GM20000 (cell line): ENCODE measurements at places on chromosomes 1 and 21.

GRCh38 chr21:37862536-37862935 lies 53.7 kb downstream of the KCNJ6 start:
- peak; percentile 49 for DNase-seq

- peak; percentile 95 for DNase-seq
These were observed at the start of gene CRYZL1 for GRCh38 chr21:33641352-33642026. TSS of gene CRYZL1 (minus strand) at chr21:33641741. CDS start at chr21:33631551, 10,190 bp downstream.

- no peak for DNase-seq
These were observed 52.6 kb downstream of the ZNF644 start for GRCh38 chr1:90969241-90969640.

GRCh38 chr21:46071082-46071481 lies 26.8 kb upstream of the COL6A2 start:
- no peak for DNase-seq

DNA sequence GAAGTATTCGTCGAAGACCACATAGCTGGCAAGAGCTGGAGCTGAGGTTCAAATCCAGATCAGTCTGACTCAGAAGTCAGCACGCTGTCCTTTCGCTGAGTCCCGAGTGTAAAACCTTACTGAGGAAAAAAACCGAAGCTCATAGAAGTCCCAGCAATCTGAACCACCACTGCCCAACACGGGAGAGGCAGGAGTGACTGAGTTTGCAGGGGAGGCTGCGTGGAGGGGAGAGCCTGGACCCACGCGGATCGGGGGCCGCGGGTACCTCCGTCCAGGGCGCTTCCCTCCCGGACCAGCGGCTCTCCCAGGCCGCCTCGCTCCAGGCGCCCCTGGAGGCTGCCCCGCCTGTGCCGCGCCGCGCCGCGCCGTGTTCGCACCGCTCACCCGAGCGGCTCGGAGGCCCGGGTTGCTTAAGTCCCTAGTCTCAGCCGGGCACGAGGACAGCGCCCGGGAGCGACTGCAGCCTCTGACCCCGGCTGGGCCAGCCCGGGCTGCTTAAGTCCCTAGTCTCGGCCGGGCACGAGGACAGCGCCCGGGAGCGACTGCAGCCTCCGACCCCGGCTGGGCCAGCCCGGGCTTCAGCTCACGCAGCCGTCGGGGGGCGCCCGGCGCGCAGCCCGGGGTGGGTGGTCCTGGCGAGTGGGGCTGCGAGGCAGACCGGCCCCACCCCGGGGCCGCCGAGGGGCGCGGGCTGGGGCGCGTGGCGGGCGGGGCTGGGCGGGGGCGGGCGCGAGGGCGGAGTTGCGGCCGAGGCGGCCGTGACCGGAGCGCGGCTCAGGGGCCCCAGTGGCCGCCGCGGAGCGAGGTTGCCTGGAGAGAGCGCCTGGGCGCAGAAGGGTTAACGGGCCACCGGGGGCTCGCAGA lies at the start of gene ADAMTSL4:
Gene ADAMTSL4, plus strand, starts transcription at position 777 of the 864 bp plus-strand sequence. CDS start 2,881 bp downstream, outside the sequence.
- peak; percentile 86 for DNase-seq

DNA sequence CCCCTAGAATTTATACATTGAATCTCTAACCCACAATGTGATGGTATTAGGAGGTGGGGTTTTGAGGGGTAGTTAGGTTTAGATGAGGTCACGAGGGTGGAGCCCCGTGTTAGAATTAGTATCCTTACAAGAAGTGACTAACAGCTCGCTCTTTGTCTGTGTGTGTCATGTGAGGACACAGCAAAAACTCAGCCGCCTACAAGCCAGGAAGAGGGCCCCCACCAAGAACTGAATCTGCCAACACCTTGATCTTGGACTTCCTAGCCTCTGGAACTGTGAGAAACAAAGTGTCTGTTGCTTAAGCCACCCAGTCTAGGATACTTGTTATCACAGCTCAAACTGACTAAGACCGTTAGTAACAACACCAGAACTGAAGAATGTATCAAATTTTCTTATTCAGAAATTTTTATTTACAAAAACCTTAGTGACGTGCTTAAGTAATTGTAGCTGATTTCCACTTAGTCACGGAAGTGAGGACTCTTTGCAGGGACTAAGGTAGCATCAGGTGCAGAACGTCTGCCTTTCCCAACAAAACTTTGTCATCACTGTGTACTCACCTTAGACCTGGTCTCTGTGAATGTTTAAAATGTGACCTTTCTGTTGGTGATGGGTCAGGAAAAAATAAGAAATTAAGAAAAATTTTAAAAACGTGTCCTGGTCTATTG lies 24.5 kb upstream of the LRRC8C start:
- DNase-seq = no peak

DNA sequence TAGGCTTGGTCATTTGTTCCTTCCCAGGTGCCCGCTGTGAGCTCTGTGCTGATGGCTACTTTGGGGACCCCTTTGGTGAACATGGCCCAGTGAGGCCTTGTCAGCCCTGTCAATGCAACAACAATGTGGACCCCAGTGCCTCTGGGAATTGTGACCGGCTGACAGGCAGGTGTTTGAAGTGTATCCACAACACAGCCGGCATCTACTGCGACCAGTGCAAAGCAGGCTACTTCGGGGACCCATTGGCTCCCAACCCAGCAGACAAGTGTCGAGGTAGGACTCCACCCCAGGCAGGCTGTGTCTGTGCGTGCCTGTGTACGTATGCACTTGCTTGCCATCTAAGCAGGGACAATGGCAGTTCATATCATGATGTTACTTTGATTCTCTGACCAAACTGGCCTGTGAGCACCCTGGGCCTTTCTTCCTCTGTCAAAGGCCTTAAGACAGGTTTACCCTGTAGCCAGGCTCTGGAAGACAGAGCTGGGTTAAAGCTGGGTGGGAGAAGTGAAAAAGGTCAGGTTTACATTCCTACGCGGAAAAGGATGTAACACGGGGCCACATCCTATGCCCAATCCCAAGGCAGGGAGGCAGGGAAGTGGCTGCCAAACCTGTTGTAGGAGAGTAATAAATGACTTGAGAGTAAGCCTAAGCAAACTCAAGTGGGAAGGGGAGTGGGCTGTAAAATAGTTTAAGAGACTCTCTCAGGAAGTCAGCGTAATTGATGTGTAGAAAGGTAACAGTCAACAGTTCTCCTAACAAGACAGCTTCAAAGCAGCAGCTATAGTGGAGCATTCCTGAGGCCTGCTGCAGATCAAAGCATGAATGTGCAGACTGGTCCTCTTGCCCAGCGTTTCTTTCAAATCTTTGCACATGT lies 42.5 kb downstream of the LAMC2 start:
- no peak for DNase-seq

GRCh38 chr1:156516821-156517220 lies 16.2 kb upstream of the MEF2D start:
- no peak for DNase-seq

- DNase-seq = no peak
These were observed 177.3 kb downstream of the KIF26B start for GRCh38 chr1:245332085-245332484.

- DNase-seq = no peak
These were observed 7.1 kb downstream of the TCP10L start for GRCh38 chr21:32578107-32578691.
